ENCODE measurements at places on chromosomes 16 and 17. TPM values are rescaled to one million over a fixed set of nuclear protein-coding genes. Genes with fewer than 3 reads are reported as not detected.

Gene MT1H
- total RNA-seq = not detected

Gene BCO1
- total RNA-seq = not detected

Gene PRR15L
- not detected for total RNA-seq

Gene KRT36
- total RNA-seq = not detected

Gene CAVIN1
- 0.14 TPM for total RNA-seq

GRCh38 chr17:64020056-64020766, at the start of gene ICAM2:
ICAM2 (minus strand) TSS chr17:64020633; CDS start chr17:64006691, 13,942 bp downstream.
- peak within 1 kb of the TSS; percentile 98 for H3K27ac ChIP-seq
- peak; percentile 83 for DNase-seq
- no peaks in the 10 kb centered on the region for H3K27me3 ChIP-seq
- peaks cover 70% of the 10 kb centered on the region for H3K4me1 ChIP-seq
- no peaks in the 10 kb centered on the region for H3K36me3 ChIP-seq

DNA sequence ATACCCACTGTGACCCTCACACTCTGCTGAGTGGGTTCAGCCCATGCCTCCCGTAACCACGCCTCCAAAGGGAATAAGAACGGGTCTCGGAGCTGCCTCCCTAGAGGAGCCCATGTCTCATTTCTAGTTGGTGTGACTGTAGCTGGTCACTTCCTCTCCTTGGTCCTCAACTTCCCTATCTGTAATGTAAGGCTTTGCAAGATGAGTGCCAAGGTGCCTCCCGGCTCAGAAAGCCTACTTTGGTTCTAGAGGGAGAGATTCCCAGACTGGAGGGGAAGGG, 20.8 kb downstream of the C16orf74 start:
- H3K4me3 ChIP-seq = no peak overlapping the region
- no peaks in the 10 kb centered on the region for H3K36me3 ChIP-seq
- DNase-seq = no peak
- H3K27ac ChIP-seq = no peak overlapping the region
- H3K27me3 ChIP-seq = no peaks in the 10 kb centered on the region

DNA sequence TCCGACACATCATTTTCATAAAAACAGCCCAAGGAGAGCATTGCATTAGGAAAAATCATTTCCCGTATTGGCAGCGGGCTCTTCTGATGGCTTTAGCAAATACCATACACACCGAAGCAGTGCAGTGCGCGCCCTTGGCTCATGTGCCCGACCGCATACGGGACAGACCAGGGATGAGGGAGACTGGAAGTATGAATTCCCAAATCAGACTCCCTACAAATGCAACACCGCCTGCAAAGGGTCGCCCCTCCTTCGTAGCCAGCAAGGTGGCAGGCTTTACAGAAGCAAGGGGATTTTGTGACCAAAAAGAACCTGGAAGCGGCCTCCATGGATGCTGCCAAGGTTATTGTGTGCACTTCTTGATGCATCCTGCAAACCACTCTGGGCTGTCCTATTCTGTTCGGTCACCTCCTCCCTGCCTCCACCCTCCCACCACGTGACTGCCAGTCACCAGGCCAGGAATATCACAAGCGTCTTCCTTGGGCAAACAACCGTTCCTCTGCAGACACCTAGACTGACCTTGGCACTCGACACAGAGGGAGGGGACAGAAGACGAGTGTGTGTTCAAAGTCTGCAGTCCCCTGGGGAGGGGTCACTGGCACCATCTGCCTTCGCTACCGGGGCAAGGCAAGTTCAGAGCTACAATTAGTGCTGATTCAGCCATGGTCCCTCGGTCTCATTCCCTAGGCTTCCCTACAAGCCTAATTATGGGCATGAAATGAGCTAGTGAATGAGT, 460.4 kb downstream of the SLC39A11 start:
- H3K4me1 ChIP-seq = peaks cover 17% of the 10 kb centered on the region
- no peak for DNase-seq
- no peak overlapping the region for H3K4me3 ChIP-seq
- no peaks in the 10 kb centered on the region for H3K27me3 ChIP-seq
- H3K27ac ChIP-seq = no peak overlapping the region

GRCh38 chr17:50172936-50173334, 7.1 kb downstream of the SGCA start:
- no peak overlapping the region for H3K27ac ChIP-seq
- no peak for DNase-seq
- H3K4me3 ChIP-seq = no peak overlapping the region
- no peaks in the 10 kb centered on the region for H3K36me3 ChIP-seq
- H3K27me3 ChIP-seq = no peaks in the 10 kb centered on the region
- H3K4me1 ChIP-seq = peaks cover 22% of the 10 kb centered on the region

DNA sequence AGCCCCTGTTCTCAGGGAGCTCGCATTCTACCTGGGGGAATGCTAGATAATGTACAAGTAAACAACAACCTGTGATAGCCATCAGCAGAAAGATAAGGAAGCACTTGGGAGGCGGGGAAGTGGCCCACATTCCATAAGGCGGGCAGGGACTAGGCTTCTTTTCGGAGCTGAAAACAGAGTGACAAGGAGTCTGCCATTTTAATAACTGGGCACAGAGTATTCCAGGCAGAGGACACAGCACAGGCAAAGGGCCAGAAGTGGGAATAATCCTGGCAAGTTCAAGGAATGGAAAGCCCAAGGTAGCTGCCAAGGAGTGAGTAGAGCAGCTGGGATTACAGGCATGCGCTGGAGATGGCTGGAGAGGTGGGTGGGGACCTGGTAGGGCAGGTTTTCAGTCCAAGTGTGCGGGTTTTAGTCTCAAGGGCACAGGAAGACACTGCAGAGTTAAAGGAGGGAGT, 24.3 kb downstream of the USP43 start:
- H3K4me3 ChIP-seq = no peak overlapping the region
- no peak for DNase-seq
- no peak overlapping the region for H3K27ac ChIP-seq
- H3K4me1 ChIP-seq = no peaks in the 10 kb centered on the region
- no peaks in the 10 kb centered on the region for H3K27me3 ChIP-seq
